H1 (cell line): ENCODE measurements at places on chromosomes 2 and 18. TPM values are rescaled to one million over a fixed set of nuclear protein-coding genes. Genes with fewer than 3 reads are reported as not detected.

The C2orf78 gene
- polyA plus RNA-seq = 0.88 and 0.89 TPM in 2 replicates

The MAL gene
- polyA plus RNA-seq = not detected in 2 replicates

The AFF3 gene
- 0.27 and 0.36 TPM in 2 replicates for polyA plus RNA-seq

The RBM43 gene
- polyA plus RNA-seq = 1.2 and 1.7 TPM in 2 replicates

The RGPD5 gene
- polyA plus RNA-seq = 2.7 and 2.9 TPM in 2 replicates
